ENCODE measurements at places on chromosomes 6 and 20.

DNA sequence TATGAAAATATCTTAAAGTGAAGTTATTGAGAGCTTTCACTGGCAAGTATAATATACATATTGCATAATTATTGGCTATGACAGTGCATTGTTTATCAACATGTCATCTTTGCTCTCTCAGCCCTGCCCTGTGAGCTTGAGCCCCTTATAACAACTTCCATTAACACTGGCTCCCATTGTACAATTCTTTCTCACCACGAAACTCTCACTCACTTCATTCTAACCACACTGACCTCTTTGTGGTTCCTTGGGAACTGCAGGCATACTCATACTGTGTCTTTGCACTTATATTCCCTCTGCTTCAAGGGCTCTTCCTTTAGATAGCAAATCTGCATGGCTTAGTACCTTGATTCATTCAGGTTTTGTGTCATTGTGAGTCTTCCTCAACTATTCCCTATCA lies 411.8 kb downstream of the CDKAL1 start:
- H3K27ac ChIP-seq, result no peak overlapping the region
- H3K4me3 ChIP-seq, result no peak overlapping the region
- peaks cover 4% of the 10 kb centered on the region for H3K4me1 ChIP-seq
- H3K27me3 ChIP-seq, result no peaks in the 10 kb centered on the region

DNA sequence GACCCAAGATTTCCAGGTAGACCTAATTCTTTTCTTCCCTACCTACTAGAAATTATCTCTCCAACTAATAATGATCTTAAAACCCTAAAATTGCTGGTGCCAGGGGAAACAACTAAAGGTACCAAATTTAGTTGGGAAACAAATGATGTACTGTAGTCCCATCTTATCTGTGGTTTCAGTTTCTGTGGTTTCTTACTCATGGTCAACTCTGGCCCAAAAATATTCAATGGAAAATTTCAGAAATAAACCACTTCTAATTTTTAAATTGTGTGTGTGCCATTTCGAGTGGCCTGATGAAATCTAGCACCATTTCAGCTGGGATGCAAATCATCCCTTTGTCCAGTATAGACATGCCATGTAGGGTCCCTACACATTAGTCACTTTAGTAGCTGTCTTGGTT lies 475.2 kb upstream of the EPHA7 start:
- H3K4me3 ChIP-seq, result no peak overlapping the region
- no peaks in the 10 kb centered on the region for H3K27me3 ChIP-seq
- no peak overlapping the region for H3K27ac ChIP-seq
- no peak for DNase-seq

DNA sequence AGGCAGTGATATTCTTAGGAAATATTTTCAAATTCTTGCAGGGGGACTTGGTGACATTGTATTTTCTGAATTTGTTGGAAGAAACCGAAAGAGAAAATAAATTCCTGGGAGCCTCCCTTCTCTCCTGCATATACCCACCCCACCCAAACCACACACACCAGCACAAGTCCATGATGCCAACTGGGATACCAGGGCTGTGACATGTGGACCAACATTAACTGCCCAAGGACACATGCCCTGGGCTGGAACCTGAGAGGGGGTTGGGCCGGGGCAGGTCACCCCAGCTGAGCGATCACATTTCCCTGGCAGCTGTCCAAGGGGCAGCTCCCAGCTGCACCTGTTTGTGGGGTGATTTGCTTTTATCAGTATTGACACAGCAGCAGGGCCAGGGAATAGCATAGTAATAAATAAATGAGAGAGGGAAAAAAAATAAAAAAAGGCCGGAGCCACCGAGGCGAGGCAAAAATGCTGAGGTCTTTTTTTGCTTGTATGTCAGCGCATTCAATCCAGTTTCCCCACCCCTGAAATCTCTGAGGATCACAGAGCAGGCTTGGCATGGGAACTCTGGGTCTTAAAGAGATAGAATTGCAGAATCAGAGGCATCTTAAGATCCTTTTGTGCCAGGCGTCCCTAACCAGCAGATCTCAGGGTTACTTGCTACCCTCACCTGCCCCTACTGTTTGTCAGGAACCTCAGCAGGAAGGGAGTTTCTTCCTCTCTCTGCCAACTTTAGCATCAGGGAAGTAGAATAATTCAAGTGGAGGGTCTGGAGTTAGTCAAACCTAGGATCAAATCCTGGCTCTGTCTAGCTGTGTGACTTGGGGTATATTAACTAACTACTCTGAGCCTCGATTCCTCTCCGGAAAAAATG lies 66.5 kb upstream of the PIM1 start:
- H3K4me1 ChIP-seq, result peaks cover 37% of the 10 kb centered on the region
- H3K36me3 ChIP-seq, result no peaks in the 10 kb centered on the region
- no peak for DNase-seq
- peak overlapping the region; percentile 65 for H3K27ac ChIP-seq
- H3K27me3 ChIP-seq, result no peaks in the 10 kb centered on the region

DNA sequence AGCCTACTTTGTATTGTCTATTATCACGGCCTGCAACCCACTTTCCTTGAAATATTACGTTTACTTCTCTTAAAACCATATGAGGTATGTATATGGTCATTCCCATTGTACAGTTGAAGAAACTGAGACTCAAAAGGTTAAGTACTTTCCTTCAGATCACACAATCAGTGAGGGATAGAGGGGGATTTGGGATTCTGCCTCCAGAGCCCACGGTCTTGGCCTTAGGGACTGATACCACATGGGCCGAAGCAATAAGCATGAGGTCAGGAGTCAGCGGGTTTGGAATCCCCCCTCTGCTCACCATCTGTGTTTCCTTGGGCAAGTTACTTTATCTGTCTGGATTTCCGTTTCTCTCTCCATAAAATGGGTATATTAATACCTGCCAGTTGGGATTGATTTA lies 19.4 kb upstream of the EPB41L1 start:
- DNase-seq, result no peak
- no peak overlapping the region for H3K4me3 ChIP-seq
- no peaks in the 10 kb centered on the region for H3K36me3 ChIP-seq
- H3K27me3 ChIP-seq, result peaks cover 1% of the 10 kb centered on the region
- no peaks in the 10 kb centered on the region for H3K4me1 ChIP-seq

GRCh38 chr6:113057567-113058053 lies 710.5 kb downstream of the RFPL4B start:
- no peaks in the 10 kb centered on the region for H3K4me1 ChIP-seq
- H3K27me3 ChIP-seq, result no peaks in the 10 kb centered on the region
- no peak overlapping the region for H3K4me3 ChIP-seq
- no peak overlapping the region for H3K27ac ChIP-seq
- H3K36me3 ChIP-seq, result no peaks in the 10 kb centered on the region

DNA sequence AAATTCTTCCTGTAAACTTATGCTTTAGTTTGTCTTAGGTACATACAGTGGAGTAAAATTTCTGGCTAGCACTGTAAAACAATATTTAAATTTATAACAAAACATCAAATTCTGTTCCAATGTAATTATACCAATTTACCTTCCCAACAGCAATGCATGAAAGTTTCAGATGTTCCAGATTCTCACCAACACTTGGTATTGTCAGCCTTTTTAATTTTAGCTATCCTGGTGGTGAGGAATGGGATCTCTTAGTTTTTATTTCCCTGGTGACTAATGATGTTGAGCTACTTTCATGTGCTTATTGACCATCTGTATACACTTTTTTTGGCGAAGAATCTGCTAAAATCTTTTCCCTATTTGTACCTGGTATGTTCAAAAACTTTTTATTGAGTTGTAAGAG lies 76.1 kb upstream of the PHACTR1 start:
- no peak overlapping the region for H3K4me3 ChIP-seq
- no peaks in the 10 kb centered on the region for H3K4me1 ChIP-seq
- no peaks in the 10 kb centered on the region for H3K36me3 ChIP-seq
- no peak overlapping the region for H3K27ac ChIP-seq

DNA sequence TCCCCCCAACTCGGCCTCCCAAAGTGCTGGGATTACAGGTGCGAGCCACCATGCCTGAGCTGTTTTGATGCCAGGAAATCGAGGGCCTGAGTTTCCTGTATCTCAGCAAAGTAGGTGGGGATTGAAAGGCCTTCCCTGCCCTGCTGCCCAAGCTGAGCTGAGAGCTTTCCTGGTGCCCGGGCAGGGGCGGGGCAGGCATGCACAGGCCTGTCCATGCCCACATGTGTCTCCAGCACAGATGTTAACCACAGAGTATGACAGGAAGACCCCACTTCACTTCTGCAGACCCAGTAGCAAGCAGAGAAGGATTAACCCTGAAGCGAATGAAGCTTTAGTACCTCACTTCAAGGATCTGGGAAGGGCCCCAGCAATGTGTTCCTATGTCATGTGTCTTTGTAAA lies 66.0 kb downstream of the GPR6 start:
- H3K4me3 ChIP-seq, result no peak overlapping the region
- no peak overlapping the region for H3K27ac ChIP-seq
- no peaks in the 10 kb centered on the region for H3K36me3 ChIP-seq
- H3K4me1 ChIP-seq, result peaks cover 12% of the 10 kb centered on the region
- peaks cover 3% of the 10 kb centered on the region for H3K27me3 ChIP-seq
